ENCODE measurements at places on chromosomes 11 and 22.

GRCh38 chr22:24523873-24524272 is 28.7 kb downstream of the UPB1 start:
- H3K27me3 ChIP-seq: no peaks in the 10 kb centered on the region
- no peak overlapping the region for H3K4me3 ChIP-seq
- peaks cover 11% of the 10 kb centered on the region for H3K4me1 ChIP-seq

- H3K4me3 ChIP-seq: no peak overlapping the region
- no peak for DNase-seq
- peaks cover 14% of the 10 kb centered on the region for H3K27me3 ChIP-seq
These were observed 223.7 kb downstream of the DSCAML1 start for GRCh38 chr11:117573326-117573725.

DNA sequence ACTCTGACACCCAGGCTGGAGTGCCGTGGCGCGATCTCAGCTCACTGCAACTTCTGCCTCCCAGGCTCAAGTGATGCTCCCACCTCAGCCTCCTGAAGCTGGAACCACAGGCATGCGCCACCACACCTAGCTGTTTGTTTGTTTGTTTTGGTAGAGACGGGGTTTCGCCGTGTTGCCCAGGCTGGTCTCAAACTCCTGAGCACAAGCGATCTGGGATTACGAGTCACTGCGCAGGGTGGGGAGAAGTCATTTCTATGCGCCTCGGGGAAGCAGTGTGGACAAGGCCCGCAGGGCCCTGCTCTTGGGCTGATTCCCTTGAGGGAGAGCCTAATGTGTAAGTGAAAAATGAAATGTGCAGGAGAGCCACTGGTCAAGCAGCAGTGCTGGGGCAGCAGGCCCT is 19.6 kb upstream of the SEPTIN5 start:
- no peak for DNase-seq
- no peak overlapping the region for H3K27ac ChIP-seq
- H3K4me1 ChIP-seq: no peaks in the 10 kb centered on the region
- peaks cover 16% of the 10 kb centered on the region for H3K27me3 ChIP-seq

GRCh38 chr11:17683377-17684161 is 35.8 kb upstream of the MYOD1 start:
- no peak overlapping the region for H3K27ac ChIP-seq
- H3K36me3 ChIP-seq: no peaks in the 10 kb centered on the region
- peaks cover 22% of the 10 kb centered on the region for H3K27me3 ChIP-seq
- no peaks in the 10 kb centered on the region for H3K4me1 ChIP-seq
- DNase-seq: no peak

DNA sequence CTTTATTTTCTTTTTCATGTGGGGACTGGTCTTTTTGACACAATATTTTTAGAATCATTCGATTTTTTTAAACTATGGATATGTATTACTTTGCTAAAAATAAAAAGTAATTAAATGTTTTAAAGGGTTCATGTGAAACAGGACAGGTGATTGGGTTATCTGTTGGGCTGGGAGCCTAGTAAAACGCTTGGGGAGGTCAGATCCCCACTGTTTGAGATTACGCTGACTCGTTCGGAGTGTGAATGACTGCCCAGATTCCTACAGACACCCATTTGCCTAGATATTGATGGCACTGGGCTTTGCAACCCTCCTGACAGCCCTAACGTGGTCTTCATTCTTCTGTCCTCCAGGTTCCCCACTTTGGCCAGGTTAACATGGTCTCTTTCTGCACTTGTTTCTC is 62.9 kb upstream of the UBASH3B start:
- peaks cover 8% of the 10 kb centered on the region for H3K4me1 ChIP-seq
- no peak for DNase-seq
- H3K27ac ChIP-seq: no peak overlapping the region
- peaks cover 27% of the 10 kb centered on the region for H3K27me3 ChIP-seq
- no peak overlapping the region for H3K4me3 ChIP-seq

DNA sequence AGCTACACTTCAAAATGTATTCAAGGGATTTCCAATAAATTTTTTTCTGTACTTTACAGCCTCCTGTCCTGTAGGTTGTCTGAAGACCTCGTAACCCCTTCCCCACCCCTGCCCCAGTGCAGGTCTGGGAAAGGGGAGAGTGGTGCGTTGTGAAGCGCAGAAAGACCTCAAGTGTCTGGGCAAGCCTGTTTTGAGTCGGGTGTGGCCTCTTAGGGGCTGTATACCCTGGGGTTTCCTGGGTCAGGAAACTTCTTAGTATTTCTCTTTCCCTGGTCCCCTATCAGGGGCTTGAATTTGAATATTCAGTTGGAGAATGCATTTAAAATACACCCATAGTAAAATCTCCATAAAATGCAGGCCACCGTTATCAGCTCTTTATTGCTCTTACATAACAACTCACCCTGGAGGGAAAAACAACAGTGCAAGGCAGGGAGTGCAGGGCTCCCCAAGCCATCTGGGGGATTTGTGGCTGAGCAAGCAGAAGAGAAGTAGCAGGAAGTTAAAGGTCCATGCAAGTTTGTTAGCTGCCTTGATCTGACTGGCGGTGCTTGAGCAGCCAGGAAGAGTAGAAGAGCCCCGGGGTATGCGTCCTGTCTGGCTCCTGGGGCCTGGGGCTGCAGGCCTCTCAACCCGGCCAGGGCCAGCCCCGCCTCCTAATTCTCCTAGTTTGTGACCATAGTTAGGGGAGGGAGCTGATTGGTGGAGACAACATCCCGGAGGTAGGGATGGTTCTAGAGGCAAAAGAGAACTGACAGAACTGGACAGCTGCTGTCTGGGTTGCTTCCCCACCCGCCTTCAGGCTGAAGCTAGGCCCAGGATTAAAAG is 25.7 kb downstream of the ARHGAP1 start:
- H3K36me3 ChIP-seq: peaks cover 79% of the 10 kb centered on the region
- DNase-seq: no peak
- H3K27ac ChIP-seq: peak overlapping the region; percentile 89
- H3K4me3 ChIP-seq: no peak overlapping the region

DNA sequence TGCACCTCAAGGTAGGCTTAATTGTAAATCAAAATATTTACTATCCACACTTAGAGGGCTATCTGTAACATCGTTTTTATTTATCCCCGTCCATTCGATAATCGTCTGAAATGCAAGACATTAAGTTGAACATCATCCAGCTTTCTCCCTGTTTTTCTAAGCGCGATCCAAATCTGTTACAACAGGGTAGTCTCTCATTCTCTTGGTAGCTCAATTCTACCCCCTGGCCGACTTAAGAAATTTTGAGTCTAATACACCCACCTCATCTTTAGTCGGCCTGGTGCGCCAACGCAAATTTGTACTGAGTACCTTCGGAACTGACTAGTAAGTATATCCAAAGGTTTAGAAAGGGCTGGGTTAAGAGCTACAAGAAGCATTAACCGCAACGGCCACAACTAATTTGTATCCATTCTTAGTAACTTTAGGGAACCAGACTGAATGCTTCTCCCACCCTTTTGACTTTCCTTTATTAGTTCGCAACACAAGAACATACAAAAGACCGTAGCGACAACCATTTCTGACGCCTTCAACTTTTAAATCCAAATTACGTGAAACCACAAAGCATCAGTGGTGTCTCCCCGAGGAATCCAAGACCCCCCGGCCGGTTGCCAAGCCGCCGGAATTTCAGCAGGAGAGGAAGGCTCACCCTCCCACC is 1.0 kb upstream of the ZNF143 start:
- peak overlapping the region; percentile 99 for H3K27ac ChIP-seq
- DNase-seq: peak; percentile 52
- peaks cover 23% of the 10 kb centered on the region for H3K36me3 ChIP-seq
- H3K4me3 ChIP-seq: peak overlapping the region; percentile 97
- no peaks in the 10 kb centered on the region for H3K27me3 ChIP-seq

- peaks cover 4% of the 10 kb centered on the region for H3K27me3 ChIP-seq
- no peaks in the 10 kb centered on the region for H3K36me3 ChIP-seq
- H3K4me3 ChIP-seq: no peak overlapping the region
- no peak for DNase-seq
- no peak overlapping the region for H3K27ac ChIP-seq
These were observed 15.7 kb upstream of the TENM4 start for GRCh38 chr11:79456501-79456900.

DNA sequence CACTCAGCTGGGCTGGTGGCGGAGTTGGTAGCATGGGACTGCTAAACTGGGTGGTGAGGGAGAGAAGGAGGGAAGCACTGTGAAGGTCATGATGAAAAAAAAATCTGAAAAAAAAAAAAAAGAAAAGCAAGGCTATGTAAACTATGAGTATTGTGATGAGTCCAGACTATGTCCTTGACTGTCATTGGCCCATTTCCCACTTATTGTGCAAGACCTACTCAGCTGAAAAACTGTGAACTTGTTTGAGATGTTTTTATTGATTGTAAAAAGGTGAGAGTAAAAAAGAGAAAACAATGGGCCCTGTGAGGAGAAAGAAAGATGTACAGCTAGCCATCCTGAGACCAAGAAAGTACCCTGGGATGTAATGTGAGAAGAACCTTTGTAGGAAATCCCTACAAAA is 798.4 kb upstream of the TENM4 start:
- DNase-seq: no peak
- no peak overlapping the region for H3K4me3 ChIP-seq
- no peaks in the 10 kb centered on the region for H3K36me3 ChIP-seq
- H3K27me3 ChIP-seq: no peaks in the 10 kb centered on the region

- DNase-seq: no peak
- no peak overlapping the region for H3K4me3 ChIP-seq
- no peaks in the 10 kb centered on the region for H3K36me3 ChIP-seq
- no peak overlapping the region for H3K27ac ChIP-seq
These were observed 1394.7 kb downstream of the BRD1 start for GRCh38 chr22:48432781-48433518.

DNA sequence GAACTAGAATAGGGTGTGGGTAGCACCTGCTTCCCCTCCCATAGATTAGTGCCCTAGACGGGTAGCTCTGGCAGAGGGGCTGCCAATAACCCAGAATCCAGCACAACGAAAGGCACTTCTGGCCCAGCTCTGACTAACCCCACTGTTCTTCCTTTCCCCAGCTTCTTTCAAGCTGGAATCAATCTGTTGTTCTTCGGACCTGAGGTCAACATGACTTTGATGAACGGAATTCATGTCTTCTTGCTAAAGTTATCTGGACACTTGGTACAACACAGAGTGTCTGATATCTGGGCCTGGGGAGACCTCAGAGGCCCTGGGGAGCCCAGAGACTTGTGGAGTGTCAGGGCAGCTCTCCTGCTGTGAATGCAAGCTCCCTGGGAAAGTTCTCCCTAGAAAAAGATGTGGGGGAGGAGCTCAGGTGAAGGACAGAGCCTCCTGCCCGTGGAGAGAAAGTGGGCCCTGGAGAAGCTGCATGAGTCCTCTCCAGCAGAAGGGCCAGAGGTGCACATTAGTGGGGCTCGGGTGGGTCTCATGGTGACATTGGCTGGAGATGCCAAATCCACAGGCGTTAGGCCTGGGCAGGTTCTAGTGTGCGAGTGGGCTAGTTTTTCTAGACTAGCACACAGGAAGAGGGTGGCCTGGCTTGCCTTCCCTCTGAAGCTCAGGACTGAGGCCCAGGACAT is 6.3 kb downstream of the KCNJ11 start:
- DNase-seq: no peak
- no peaks in the 10 kb centered on the region for H3K4me1 ChIP-seq
- H3K27me3 ChIP-seq: peaks cover 2% of the 10 kb centered on the region
- H3K36me3 ChIP-seq: peaks cover 2% of the 10 kb centered on the region
- H3K27ac ChIP-seq: no peak overlapping the region

DNA sequence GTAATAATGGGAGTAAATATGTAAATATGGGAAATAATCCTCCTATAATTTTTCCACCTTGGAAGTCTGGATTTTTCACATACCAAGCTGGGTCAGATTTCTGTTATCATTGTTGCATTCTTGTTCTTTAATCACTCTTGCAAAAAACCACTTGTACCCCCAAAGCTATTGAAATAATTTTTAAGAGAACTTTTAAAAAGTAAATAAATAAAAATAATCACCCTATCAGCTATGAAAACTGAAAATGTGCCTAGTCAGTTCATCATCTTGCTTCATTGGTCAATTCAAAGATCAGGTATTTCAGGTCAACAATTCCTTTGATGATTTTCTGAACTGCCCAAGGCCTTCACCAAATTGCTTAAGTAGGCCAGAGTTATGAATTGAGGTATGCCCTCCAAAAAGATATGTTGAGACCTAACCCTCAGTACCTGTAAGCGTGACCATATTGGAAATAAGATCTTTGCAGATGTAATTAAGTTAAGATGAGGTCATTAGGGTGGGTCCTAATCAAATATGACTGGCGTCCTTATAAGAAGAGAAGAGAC is 95.8 kb downstream of the PIWIL4 start:
- DNase-seq: no peak
- H3K27me3 ChIP-seq: peaks cover 10% of the 10 kb centered on the region
- no peak overlapping the region for H3K4me3 ChIP-seq
- H3K27ac ChIP-seq: no peak overlapping the region

DNA sequence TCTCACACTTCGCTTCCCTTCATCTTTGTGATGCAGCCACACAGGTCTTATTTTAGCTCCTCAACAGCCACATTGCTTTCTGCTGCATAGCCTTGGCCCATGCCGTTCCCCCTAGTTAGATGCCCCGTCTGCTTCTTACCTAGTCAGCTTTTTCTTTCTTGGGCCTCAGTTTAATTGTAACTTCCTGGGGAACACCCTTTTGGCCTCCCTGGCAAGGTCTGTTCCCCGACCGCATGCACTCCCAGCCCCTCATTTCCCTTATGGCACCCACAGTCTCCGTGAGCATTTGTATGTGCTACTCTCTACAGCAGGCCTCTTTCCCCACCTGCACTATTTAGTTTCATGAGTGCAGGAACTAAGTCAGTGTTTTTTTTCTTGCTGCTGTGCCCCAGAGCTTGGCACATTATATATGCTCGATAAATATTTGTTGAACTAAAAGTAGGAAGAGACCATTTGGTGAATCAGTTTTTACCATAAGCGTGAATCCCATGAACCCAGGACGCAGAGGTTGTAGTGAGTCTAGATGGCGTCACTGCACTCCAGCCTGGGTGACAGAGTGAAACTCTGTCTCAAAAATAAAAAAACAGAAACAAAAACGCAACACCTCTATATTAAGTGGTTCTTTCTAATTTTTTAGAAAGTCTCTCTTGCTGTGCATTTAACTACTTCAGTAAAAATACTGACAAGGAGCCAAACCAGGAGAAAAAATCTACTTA is 38.5 kb downstream of the TNRC6B start:
- peak overlapping the region; percentile 97 for H3K27ac ChIP-seq
- H3K4me1 ChIP-seq: peaks cover 88% of the 10 kb centered on the region
- H3K27me3 ChIP-seq: no peaks in the 10 kb centered on the region
- H3K36me3 ChIP-seq: peaks cover 8% of the 10 kb centered on the region

DNA sequence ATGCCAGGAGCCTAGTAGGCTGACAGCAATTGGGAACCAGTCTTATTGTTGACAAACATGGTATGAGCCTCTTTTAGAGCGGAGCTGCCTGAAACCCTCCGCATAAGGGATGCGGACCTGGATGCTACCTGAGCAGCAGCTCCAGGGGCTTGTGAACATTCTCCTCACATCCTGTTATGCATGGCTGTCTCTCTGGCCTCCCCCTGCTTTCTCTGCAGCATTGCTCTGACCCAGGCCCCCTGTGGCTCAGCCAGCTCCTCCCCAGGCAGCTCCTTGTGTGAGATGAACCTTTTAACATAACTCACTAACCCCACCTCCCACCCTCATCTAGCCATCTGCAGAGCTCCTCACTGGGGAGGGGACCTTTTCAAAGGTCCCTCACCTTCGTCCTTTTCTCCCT is 6.0 kb downstream of the BMAL1 start:
- no peaks in the 10 kb centered on the region for H3K27me3 ChIP-seq
- H3K4me3 ChIP-seq: no peak overlapping the region
- no peak for DNase-seq
- no peak overlapping the region for H3K27ac ChIP-seq

GRCh38 chr22:21698430-21699329 is 32.9 kb downstream of the PPIL2 start:
- no peak for DNase-seq
- no peak overlapping the region for H3K27ac ChIP-seq
- no peaks in the 10 kb centered on the region for H3K4me1 ChIP-seq
- peaks cover 55% of the 10 kb centered on the region for H3K36me3 ChIP-seq
